ENCODE measurements at places on chromosomes 12 and 14. TPM values are rescaled to one million over a fixed set of nuclear protein-coding genes. Genes with fewer than 3 reads are reported as not detected.

The KLRC2 gene
- not detected for total RNA-seq

The PTMS gene
- total RNA-seq: 72.9 TPM

The KCNC2 gene
- total RNA-seq: not detected

The CLEC14A gene
- 31.3 TPM for total RNA-seq

The FOXG1 gene
- total RNA-seq: not detected

The DLGAP5 gene
- 0.84 TPM for total RNA-seq

The POP5 gene
- 44.0 TPM for total RNA-seq

The MYO1H gene
- total RNA-seq: 0.21 TPM

The ZFYVE26 gene
- total RNA-seq: 14.3 TPM

- DNase-seq: no peak
- no peaks in the 10 kb centered on the region for H3K36me3 ChIP-seq
- peaks cover 16% of the 10 kb centered on the region for H3K4me1 ChIP-seq
- peak overlapping the region; percentile 90 for H3K27ac ChIP-seq
- peak overlapping the region; percentile 87 for H3K4me3 ChIP-seq
Measured at GRCh38 chr14:20413744-20414082, 412 bp upstream of the TEP1 start.

DNA sequence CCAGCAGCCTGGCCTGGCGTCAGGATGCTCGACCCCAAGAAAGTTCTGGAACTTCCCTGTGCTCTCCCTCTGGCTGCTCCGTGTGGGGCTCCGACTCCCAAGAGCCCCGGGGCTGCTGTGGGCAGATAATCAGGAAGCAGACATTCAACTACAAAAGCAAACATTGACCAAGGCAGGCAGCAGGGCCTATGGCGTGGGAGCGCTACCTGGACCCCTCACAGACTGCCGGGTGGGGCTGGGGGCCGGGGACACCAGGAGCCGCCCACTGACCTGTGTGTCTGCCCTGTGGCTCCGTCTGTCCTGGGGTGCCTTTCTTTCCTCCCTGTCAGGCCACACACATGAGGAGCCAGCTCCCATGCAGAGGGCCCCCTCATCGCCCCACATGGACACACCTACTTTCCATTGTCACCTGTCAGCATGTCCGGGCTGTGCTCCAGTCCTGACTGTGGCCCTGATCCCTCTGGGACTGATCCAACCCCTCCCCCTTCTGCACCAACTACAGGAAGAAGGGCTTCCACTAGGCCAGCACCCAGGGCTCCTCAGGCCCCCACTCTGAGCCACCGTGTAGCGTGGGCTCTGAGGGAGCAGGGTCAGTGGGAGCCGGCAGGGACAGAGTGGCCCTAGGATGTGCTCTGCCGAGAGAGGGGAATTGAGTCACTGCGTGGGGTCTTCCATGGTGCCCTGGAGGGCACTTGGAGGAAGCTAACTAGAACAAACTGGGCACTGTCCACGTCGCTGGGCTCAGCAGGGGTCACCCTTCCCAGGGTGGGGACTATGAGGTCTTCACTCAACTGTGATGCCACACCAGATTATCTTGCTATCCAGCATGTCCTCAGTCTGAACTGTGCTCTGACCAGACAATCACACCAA lies 215.4 kb upstream of the C14orf180 start:
- H3K36me3 ChIP-seq: no peaks in the 10 kb centered on the region
- no peaks in the 10 kb centered on the region for H3K4me1 ChIP-seq
- H3K27ac ChIP-seq: no peak overlapping the region
- no peak overlapping the region for H3K4me3 ChIP-seq
- H3K27me3 ChIP-seq: no peaks in the 10 kb centered on the region
- peak; percentile 38 for DNase-seq

DNA sequence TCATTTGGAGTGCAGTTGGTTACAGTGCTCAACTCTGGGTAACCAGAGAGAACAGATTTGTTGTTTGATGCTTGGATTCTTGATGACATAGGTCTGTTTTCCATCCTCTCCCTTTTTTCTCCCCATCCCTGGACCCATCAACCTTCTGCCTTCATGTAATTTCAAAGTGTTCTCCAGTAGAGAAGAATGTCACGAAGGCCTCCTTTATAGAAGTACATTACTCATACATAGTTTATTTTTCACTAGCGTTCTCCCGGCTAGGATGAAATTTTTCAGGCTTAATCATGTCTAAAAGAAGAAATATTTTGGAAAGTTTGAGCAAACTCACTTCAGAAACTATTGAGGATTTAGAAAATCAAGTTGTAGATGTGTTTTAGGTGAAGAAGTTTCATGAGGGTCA lies 20.9 kb upstream of the APPL2 start:
- H3K36me3 ChIP-seq: no peaks in the 10 kb centered on the region
- DNase-seq: no peak
- no peaks in the 10 kb centered on the region for H3K27me3 ChIP-seq
- no peaks in the 10 kb centered on the region for H3K4me1 ChIP-seq
- H3K4me3 ChIP-seq: no peak overlapping the region

GRCh38 chr12:100141998-100142850 lies 450 bp downstream of the BLTP3B start:
- H3K36me3 ChIP-seq: no peaks in the 10 kb centered on the region
- DNase-seq: peak; percentile 53
- H3K4me1 ChIP-seq: peaks cover 30% of the 10 kb centered on the region
- H3K27ac ChIP-seq: peak overlapping the region; percentile 88
- peak overlapping the region; percentile 98 for H3K4me3 ChIP-seq
- no peaks in the 10 kb centered on the region for H3K27me3 ChIP-seq

GRCh38 chr14:57909626-57910025 lies 43.7 kb upstream of the SLC35F4 start:
- no peaks in the 10 kb centered on the region for H3K27me3 ChIP-seq
- no peak overlapping the region for H3K4me3 ChIP-seq
- no peaks in the 10 kb centered on the region for H3K4me1 ChIP-seq
- H3K27ac ChIP-seq: no peak overlapping the region
- DNase-seq: no peak

DNA sequence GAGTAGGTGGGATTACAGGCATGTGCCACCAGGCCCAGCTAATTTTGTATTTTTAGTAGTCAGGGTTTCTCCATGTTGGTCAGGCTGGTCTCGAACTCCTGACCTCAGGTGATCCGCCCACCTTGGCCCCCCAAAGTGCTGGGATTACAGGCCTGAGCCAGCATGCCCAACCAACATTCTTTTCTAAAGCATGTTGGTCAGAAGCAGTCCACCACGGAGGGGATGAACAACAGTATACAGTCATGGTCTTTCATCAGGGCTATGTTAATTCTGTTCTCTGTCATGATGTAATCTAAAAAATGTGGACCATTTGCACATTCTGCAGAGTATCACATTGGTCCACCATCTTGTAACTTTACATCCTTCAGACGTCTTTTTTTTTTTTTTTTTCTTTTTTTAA lies 3.6 kb downstream of the MRPL51 start:
- peaks cover 2% of the 10 kb centered on the region for H3K4me1 ChIP-seq
- no peak for DNase-seq
- H3K36me3 ChIP-seq: peaks cover 9% of the 10 kb centered on the region
- H3K27me3 ChIP-seq: no peaks in the 10 kb centered on the region

- H3K27ac ChIP-seq: no peak overlapping the region
- H3K36me3 ChIP-seq: no peaks in the 10 kb centered on the region
- H3K4me3 ChIP-seq: no peak overlapping the region
- no peak for DNase-seq
- no peaks in the 10 kb centered on the region for H3K27me3 ChIP-seq
Measured at GRCh38 chr12:9757433-9758025, 3.2 kb downstream of the CD69 start.

- no peaks in the 10 kb centered on the region for H3K27me3 ChIP-seq
- no peak overlapping the region for H3K27ac ChIP-seq
- H3K36me3 ChIP-seq: no peaks in the 10 kb centered on the region
Measured at GRCh38 chr14:23162800-23163199, 20.7 kb downstream of the SLC7A8 start.
